ENCODE measurements at places on chromosomes 7 and 10.

GRCh38 chr10:46543466-46544377, 12.7 kb downstream of the GPRIN2 start:
- no peak for DNase-seq

GRCh38 chr7:45401851-45402250, 172.3 kb upstream of the ADCY1 start:
- DNase-seq: no peak

DNA sequence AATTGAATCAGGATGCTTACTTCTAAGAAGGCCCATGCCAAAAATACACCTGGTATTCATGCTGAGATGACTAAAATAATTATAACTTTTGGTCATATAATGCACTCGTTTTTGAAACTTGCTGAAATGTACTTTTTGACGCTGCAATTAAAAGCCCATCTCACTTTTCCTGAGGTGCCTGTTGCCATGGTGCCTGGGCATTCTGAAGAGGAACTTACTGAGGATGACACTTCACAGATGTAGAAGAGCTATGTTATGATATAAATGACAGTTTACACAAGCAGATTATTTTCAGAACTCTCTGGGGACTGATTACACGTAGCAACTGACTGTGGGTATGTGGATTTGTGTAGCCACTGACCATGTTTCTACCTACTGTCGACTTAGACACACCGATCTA, 182.4 kb downstream of the TPK1 start:
- DNase-seq: no peak

DNA sequence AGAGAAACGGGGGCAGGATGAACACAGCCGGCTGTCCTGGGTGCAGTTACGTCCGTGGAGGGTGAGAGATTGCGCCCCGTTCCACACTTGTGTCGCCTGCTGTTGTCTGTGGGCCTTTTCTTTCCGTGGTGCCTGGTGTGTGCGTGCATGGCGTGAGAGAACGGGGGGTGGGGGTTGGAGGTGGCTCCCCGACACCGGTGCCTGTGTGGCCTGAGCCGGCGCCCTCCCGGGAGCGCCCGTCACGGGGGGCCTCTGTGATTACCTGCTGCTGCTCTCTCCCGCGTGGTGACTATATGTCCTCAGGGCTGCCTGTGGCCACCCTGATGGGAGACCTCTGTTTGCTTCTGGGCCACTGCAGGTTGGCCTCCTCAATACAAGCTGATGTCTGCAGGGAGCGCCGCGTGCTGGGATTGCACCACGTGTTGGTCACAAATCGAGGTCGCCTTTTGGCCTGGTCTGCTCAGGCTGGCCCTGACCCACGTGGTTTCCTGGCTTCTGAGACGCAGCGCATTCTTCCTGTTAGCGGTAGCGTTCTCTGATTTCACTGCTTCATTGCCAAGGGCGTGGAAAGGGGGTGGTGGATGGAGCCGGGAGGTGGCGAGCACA, 10.9 kb upstream of the AP5Z1 start:
- no peak for DNase-seq

DNA sequence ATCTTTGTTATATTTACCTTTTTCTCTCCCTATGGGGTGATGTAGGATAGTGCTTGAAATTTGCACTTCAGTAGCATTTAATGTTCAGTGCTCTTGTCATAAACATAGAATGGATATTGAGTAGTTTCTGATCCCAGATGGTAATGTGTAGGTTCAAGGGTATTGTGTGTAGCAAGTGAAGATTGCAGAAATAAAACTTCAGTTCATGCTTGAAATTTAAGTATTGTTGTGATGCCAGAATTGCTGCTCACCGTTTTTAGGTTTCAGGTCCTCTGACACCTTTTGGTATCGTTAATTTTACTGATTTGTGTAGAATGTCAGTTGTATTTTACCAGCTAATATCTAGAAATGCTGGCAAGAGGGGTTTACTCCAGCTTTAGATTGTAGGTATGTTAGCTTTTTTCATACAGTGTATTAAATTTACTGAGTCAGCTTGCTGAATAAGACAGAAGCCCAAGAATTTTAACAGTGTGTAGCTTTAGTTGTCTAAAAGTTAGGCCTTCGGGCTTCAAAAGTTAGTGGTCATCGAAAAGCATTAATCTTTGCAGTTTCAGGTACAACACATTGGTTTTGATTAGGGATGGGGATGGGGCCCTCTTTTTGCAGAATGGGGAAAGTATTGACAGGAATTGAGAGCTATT, 1.9 kb downstream of the PTEN start:
- DNase-seq: no peak

Measured in CD4-positive, alpha-beta T cell treated with Interleukin-17A for 4 hours (primary cell).